Neural progenitor cell (in vitro differentiated cells): ENCODE measurements at places on chromosomes 2 and 18. TPM values are rescaled to one million over a fixed set of nuclear protein-coding genes. Genes with fewer than 3 reads are reported as not detected.

GRCh38 chr2:114661971-114662939, 219.8 kb downstream of the DPP10 start:
- H3K27ac ChIP-seq, result no peak overlapping the region
- DNase-seq, result peak; percentile 38
- H3K27me3 ChIP-seq, result peaks cover 6% of the 10 kb centered on the region

DNA sequence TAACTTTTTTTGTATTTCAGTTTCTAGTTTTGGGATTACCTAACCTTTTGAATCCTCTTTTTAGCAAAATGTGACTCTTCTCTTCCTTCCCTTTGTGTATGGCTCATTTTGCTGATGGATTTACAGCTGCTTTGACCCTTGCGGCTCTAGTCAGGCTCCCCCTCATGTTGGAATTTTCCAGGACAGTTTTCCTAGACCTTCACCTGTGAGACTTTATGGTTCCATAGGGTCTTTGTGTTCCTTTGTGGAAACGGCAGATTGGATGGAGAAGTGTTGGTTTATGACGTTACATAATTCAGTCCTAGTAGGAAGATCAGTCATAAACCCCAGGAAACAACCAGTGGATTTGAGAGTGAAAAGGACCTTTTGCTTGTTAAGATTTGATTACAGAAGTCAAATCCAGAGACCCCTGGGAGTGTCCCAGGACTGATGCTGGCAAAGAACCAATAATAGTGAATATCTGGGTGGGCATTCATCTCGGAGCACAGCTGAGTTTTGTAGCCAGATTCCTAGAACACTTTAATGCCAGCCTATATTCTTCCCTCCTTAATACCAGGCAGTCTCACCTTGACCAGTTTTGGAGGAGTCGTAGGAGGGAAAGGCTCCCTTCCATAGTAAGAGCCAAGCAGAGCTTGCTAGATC, 42.7 kb downstream of the SOCS6 start:
- no peaks in the 10 kb centered on the region for H3K36me3 ChIP-seq
- H3K4me3 ChIP-seq, result no peak overlapping the region
- H3K27me3 ChIP-seq, result no peaks in the 10 kb centered on the region
- no peaks in the 10 kb centered on the region for H3K4me1 ChIP-seq
- no peak for DNase-seq
- H3K27ac ChIP-seq, result peak overlapping the region; percentile 8

GRCh38 chr2:33168922-33169321, 222.2 kb downstream of the LTBP1 start:
- no peak overlapping the region for H3K4me3 ChIP-seq
- DNase-seq, result no peak
- H3K36me3 ChIP-seq, result no peaks in the 10 kb centered on the region
- no peaks in the 10 kb centered on the region for H3K27me3 ChIP-seq

GRCh38 chr2:111633643-111634042, 250.3 kb downstream of the ANAPC1 start:
- H3K36me3 ChIP-seq, result no peaks in the 10 kb centered on the region
- no peaks in the 10 kb centered on the region for H3K4me1 ChIP-seq
- no peak overlapping the region for H3K27ac ChIP-seq
- no peak overlapping the region for H3K4me3 ChIP-seq

GRCh38 chr2:10947005-10947440, 35.3 kb downstream of the KCNF1 start:
- no peaks in the 10 kb centered on the region for H3K4me1 ChIP-seq
- no peak overlapping the region for H3K27ac ChIP-seq
- H3K36me3 ChIP-seq, result no peaks in the 10 kb centered on the region
- no peak for DNase-seq
- no peak overlapping the region for H3K4me3 ChIP-seq

- no peaks in the 10 kb centered on the region for H3K36me3 ChIP-seq
- peak; percentile 32 for DNase-seq
- peaks cover 58% of the 10 kb centered on the region for H3K4me1 ChIP-seq
- H3K27me3 ChIP-seq, result no peaks in the 10 kb centered on the region
These were observed 124.2 kb upstream of the ZNF516 start for GRCh38 chr18:76619261-76619620.

DNA sequence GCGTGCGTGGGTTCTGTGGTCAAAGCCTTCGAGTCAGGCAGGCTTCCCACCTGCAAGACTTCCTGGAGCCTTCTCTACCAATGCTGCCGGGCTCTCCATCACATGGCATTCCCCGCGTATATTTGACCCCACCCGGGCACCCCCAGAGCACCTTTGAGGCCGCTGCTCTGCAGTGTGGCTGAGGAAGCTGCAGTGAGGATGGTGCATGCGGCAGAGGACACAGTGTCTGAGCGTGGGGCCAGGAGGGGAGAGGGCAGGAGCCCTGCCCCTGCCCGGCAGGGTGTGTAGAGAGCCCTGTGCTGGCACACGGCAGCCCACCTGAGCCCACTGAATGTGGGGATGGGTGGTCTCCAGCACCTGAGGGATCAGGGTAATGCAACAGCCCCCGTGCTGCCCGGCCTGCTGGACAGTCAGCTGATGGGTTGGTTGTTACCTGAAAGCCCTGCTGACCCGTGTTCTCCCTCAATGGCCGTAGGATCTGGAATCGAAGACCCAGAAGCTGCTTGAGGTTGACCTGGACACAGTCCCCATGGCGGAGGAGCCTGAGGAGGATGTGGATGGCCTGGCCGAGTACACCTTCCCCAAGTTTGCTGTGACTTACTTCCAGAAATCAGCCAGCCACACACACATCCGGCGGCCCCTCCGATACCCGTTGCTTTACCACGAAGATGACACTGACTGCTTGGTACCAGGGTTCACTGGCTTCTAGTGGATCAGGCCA, 36.8 kb upstream of the GPR17 start:
- no peak overlapping the region for H3K27ac ChIP-seq
- H3K27me3 ChIP-seq, result no peaks in the 10 kb centered on the region
- H3K36me3 ChIP-seq, result no peaks in the 10 kb centered on the region
- no peak for DNase-seq

DNA sequence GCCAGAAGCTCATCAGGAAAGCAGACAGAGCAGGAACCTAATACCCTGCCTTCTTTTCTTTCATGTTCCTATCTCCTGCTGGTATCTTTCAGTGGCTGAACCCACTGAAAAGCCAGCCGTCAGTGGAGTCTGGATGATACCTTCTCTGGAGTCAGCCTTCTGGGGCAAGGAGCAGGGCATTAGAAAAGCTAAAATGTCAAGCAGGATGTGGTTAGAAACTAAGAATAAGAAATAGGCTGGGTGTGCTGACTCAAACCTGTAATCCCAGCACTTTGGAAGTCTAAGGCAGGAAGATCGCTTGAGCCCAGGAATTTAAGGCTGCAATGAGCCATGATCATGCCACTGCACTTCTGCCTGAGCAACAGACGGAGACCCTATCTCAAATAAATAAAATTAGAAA, 642.0 kb upstream of the FSHR start:
- no peaks in the 10 kb centered on the region for H3K36me3 ChIP-seq
- H3K27me3 ChIP-seq, result peaks cover 69% of the 10 kb centered on the region
- H3K4me1 ChIP-seq, result no peaks in the 10 kb centered on the region
- no peak overlapping the region for H3K4me3 ChIP-seq

DNA sequence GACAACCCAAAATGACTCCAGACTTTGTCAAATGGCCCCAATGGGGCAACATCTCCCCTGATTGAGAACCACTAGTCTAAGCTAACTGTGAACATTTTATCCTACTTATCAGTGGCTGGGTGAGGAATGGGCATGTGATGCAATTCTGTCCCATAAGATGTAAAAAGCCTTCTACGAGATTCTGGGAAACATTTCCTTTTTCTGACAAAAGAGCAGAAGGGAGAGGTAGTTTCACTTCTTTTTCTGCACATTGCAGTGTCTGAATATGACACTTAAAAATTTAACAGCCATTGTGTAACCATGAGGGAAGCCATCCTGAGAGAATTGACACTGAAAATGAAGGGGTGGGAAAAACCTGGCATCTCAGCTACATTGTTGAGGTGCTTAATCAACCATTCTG, 17.3 kb upstream of the MARCHF4 start:
- no peaks in the 10 kb centered on the region for H3K36me3 ChIP-seq
- no peak overlapping the region for H3K27ac ChIP-seq
- H3K4me3 ChIP-seq, result no peak overlapping the region
- no peak for DNase-seq

SNORC gene
- 2.6 TPM in 1 of 2 replicates, not detected in the other for total RNA-seq
